ENCODE measurements at places on chromosomes 7 and 10.

- no peak for DNase-seq
Measured at GRCh38 chr10:34826221-34826620, 11.1 kb upstream of the PARD3 start.

DNA sequence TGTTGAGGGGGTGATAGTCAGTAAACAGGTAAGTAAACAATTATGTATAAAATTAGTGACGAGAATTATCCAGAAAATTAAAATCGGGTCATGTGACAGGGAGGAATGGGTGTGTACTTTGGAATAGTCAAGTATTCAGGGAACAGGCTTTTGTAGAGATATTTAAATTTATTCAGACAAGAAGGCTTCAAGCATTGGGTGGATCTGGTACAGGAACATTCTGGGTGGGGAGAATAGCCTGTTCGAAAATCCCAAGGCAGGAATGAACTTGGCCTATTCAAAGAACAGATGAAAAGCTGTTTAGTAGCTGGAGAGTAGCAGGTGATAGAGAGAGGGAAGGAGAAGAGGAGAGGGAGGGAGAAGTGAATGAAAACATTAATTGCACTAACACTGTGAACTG is 448.9 kb upstream of the FZD8 start:
- DNase-seq: no peak

GRCh38 chr10:95201736-95202135 is 7.7 kb downstream of the ACSM6 start:
- no peak for DNase-seq

GRCh38 chr7:134636008-134636449 is 10.6 kb upstream of the BPGM start:
- no peak for DNase-seq

DNA sequence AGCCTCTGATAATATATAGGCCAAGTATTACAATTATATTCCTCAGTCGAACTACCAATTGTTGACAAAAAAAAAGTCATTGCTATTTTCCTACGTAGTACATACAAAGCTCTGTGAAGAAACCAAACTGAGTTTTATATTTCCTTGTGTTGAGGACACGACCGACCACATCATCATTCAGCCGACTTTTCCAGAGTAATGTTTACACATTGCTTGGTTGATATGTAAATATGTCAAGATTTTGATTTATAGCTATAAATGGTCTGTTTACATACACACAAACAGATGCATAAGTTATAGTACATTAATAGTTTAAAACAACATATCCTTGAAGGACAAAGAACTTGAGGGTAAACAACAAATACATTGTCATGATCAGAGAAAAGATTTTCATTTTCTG is 121.5 kb downstream of the CRPPA start:
- DNase-seq: no peak

GRCh38 chr10:119368991-119369869 is 161.9 kb downstream of the GRK5 start:
- DNase-seq: peak; percentile 46

DNA sequence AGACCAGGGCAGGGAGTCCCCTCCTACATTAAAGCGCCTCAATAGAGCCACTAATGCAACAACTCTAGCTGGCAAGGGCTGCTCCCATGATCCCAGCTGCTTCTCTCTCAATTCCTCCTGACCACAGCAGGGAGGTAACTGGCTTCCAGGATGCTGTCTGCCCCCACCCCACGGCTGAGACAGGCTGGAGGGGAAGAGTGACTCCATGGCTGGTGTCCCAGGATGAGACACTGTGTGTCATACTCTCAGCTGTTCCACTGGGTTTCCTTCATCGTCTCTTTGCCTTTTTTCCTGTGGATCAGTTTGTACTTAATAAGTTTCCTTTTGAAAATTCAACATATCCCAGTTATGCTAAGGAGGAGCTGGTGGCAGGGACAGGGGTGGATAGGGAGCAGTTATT is 27.7 kb upstream of the MYH16 start:
- no peak for DNase-seq

DNA sequence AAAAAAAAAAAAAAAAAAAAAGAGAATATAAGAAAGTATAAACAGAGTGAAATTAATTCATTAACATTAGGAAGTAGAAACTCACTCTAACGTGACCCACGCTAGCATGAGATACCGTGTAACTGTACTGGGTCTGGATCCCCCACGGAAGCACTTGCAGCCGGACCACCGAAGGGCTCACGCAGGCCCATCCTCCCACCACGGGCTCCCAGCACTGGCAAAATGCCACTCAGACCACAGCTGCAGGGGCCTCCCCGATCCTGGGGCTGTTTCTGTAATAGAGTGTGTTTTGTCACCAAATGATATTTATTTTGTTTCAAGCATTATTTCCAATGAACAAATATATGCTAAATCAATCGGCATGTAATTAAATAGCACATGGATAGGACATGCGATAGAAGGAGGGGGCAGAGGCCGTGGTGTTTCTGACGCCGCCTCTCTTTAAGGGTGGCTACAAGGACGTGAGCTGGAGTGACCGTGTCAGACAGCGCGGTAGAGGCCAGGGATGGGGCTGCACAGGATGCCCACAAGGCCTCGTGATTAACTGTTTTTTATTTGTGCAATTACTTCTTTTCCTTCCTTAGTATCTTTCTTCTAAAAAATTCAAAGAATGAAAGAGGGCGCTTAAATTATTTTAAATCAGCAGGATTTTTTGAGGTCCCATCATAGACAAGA is 568.5 kb downstream of the PTPRN2 start:
- no peak for DNase-seq

DNA sequence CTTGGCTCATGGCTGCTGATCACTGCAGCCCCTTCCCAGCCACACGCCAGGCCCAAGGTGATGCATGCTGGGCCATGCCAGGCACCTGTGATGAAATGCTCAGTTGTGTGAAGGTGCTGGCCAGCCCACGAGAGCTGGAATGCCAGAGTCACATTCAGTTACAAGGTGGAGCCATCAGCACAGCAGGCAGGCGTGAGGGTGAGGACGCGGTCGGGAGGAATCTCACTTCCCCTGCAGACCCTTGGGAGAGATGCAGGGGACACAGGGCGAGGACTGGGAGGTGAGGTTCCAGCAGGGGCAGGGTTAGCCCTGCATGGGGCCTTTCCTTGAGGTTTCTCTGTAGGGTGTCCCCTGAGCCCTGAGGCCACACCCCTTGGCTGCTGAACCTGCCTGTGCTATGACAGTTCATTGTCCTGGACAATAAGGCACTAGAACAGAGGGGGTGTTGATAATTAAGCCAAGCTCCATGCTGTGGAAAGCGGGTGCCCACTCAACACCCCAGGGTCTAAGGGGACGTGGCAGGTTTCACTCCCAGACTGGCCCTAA is 82.4 kb downstream of the ADARB2 start:
- no peak for DNase-seq

DNA sequence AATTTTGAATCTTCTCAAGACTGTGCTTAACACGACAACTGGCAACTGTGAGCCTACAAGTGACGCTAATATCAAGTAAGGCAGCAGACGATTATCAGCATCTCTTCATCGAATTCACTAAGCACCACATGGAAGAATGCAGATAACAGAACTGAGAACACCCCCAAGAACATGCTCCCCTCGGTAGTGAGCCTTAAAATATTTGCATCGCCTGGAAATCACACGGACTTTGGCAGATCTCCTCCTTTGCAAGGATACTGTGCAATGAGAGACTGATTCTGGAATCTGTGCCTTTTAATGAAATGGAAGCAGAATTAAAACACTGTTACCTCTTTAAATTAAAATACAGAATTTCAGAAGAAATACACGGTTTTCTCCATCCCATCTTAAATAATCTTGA is 38.2 kb upstream of the NEBL start:
- no peak for DNase-seq

DNA sequence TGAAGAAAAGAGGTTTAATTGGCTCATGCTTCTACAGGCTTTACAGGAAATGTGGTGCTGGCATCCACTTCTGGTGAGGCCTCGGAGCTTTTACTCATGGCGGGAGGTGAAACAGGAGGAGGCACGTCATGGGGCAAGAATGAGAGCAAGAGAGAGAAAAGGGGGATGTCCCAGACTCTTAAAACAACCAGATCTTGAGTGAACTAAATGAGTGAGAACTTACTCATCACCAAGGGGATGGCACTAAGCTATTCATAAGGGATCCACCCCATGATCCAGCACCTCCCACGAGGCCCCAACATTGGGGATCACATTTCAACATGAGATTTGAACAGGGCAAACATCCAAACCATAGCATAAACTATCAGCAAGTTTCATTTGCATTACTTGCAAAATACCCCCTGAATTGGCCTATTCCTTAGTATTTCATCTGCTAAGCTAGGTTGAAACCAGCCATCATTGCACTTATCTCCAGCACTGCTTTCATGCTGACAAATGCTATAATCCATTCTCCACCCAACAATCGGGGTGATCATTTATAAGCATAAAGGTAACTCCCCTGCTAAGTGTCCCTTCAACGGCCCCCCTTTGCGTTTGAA is 179.0 kb downstream of the NOC3L start:
- no peak for DNase-seq

DNA sequence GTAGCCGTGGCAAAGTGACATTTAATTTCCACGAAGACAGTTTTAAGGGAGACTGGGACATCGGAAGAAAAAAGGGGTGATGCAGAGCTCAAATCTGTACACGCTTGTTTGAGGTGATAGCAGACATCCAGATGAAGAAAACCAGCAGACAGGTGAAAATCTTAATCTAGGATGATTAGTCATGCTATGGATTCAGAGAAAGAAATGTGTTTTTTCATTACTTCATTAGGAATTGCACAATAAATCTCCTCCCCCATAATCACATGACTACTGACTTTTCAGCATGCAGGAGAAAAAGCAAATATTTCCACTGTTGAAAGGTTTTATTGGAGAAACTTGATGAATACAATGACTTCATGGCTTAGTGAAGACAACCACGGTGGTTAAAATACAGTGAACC is 2.5 kb downstream of the NUDT5 start:
- no peak for DNase-seq

DNA sequence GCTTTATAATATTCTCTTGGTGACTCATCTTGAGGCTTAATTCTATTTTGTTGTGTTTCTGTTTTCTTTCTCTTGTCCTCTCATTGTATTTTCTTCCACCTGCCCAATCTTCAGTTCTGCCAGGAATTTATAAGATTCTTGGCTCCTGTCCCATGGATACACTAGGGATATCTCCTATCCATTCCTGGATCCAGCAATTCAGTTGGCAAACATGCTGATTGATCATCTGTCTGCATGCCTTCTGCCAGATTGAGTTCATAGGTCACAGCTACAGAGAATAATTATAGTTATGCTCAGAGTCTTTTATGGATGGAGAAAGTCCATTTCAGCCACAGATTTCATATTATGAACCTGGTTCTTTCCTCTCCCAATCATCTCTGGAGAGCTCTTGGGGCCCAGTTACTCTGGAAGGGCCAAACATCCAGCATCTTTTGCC is 140.4 kb upstream of the MAGI2 start:
- DNase-seq: no peak

GRCh38 chr7:48088559-48089045 is 463 bp upstream of the UPP1 start:
- no peak for DNase-seq

DNA sequence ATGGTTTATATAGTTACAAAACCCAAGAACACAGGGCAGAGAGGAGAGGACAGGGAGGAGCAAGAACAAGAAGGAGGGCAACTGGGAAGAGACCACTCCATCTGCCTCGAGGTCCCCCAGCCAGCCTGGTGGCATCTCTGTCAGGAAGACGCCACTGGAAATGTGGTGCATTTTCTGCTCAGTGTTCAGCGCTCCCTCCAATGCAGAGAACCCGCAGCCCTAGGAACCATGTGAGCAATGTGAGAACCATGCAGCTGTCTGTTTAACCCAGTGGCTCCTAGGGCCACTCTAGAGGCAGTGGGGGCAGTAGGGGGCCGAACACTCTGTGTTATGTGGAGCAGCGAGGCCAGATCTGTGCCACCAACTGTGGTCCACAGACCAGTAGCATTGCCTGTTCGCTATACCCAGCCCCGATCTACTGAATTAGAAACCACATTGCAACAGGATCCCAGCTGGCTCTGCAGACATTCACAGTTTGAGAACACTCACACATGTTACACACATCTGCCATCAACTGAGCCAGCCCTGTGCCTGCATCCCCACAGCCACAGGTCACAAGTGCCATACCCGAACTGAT is 110.2 kb downstream of the CPXM2 start:
- DNase-seq: no peak

DNA sequence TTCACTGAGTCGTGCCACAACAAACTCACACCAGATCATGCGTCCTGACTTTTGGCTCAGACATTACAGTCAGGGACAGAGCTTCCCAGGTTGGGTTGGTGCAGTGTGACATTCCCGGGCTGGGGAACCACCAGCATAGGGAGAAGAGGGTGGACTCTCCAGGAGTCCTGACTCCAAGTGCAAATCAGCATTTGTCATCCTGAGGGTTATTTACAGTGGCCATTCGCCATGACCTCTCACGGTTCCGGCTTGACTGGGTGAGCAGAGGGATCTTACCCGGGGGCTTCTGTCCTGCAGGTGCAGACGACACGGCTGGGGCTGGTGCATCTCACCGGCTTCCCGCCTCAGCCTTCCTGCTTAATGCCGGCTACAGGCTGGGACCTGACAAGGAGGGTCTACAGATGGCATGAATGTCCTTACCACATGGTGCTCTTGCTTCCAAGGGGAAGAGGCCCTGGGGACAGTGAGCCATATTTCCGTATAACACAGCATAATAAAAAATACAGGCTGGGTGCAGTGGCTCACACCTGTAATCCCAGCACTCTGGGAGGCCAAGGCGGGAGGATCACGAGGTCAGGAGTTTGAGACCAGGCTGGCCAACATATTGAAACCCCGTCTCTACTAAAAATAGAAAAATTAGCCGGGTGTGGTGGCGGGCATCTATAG is 12.5 kb upstream of the INTS1 start:
- no peak for DNase-seq

GRCh38 chr7:46486256-46487206 is 565.5 kb upstream of the IGFBP3 start:
- DNase-seq: no peak

- DNase-seq: no peak
Measured at GRCh38 chr7:150569245-150569955, 2.2 kb downstream of the GIMAP4 start.

- no peak for DNase-seq
Measured at GRCh38 chr10:63765126-63765525, 243.9 kb downstream of the REEP3 start.

- DNase-seq: no peak
Measured at GRCh38 chr7:51789489-51789888, 472.9 kb upstream of the COBL start.

DNA sequence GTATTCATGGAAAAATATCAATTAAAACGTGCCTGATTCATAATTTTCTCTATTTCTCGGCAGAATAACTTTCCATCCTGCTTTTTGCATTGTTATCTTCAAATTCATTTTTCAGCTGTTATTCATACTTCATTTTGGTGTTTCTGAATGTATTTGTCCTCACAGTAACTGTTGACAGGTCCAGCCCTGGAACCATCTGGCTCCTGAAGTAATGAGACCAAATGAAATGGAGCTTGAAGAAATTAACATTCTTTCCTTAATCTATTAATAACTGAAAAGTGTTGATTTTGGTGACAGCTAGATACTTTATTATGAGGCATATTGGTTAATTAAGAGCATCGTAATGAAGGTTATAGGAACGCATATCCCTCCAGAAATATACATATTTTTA is 257.0 kb upstream of the MINDY3 start:
- DNase-seq: no peak

Data from activated B cell treated with CpG ODN at 0.5 μM for 24 hours (primary cell).